Uterus (tissue), 4 donors: ENCODE measurements at places on chromosomes 3 and 15.
A peak's percentile ranks its signal among the peaks of the same experiment; 100 is the strongest.

- peak; percentile 69 for DNase-seq
These were observed 2.2 kb upstream of the GRAMD2A start for GRCh38 chr15:72199721-72200212.

- DNase-seq, result no peak
These were observed 55.9 kb upstream of the LIMD1 start for GRCh38 chr3:45538641-45538986.

GRCh38 chr3:10344147-10344943 lies 23.4 kb upstream of the SEC13 start:
- DNase-seq, result peak; percentile 39

- no peak for DNase-seq
These were observed 114.3 kb downstream of the OXSM start for GRCh38 chr3:25904206-25904605.

DNA sequence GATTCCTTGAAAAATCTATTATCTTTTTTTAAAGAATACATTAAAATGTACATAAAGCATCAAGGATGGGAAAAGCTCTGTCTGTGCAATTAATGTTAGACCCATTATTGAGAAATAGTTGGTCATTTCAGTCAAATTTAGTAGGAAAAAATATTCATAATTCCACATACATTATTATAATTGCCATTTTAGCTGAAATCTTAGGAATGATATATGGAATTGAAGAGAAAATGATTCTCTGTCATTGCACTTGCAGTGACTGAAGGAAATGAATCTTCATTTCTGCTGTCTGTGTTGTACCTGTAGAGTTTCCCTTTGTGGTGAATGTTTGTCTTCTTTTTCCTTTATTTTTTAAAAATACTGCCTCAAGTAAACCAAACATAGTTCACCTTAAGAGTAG lies 473.9 kb downstream of the C3orf38 start:
- DNase-seq, result no peak

DNA sequence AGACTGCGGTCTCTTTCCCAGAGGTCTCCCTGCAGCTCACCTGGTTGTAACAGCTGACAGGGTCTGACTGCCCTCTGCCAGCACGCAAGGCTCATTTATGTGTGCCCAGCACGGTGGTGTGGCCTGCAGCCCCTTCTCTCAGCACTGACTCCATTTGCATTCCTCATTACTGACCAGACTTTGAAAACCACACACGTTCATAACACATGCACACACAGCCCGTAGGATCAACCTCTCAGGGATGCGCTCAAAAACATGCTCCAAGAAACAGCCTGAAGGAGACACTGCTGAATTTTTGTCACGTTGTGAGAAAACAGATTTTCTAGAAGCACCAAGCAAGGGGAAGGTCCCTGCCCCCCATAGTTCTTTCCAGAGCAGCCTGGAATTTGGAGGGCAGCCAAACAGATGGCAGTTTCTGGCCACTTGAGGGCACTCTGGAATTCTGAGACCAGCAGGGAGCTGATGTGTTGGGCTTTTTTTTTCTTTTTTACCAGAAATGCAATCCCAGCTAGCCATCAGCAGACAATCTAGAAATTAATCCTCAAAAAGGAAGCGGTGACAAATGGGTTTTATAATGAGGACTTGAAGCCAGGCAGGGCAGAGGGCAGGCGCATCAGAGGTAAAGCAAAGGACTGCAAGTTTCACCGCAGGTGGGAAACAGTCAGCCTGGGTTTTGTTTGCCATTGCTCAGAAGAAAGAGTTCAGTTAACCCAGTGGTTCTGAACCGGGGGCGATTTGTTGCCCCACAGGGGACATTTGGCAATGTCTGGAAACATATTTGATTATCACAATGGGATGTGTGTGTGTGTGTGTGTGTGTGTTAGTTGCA lies 170.5 kb upstream of the PROK2 start:
- DNase-seq, result peak; percentile 79

DNA sequence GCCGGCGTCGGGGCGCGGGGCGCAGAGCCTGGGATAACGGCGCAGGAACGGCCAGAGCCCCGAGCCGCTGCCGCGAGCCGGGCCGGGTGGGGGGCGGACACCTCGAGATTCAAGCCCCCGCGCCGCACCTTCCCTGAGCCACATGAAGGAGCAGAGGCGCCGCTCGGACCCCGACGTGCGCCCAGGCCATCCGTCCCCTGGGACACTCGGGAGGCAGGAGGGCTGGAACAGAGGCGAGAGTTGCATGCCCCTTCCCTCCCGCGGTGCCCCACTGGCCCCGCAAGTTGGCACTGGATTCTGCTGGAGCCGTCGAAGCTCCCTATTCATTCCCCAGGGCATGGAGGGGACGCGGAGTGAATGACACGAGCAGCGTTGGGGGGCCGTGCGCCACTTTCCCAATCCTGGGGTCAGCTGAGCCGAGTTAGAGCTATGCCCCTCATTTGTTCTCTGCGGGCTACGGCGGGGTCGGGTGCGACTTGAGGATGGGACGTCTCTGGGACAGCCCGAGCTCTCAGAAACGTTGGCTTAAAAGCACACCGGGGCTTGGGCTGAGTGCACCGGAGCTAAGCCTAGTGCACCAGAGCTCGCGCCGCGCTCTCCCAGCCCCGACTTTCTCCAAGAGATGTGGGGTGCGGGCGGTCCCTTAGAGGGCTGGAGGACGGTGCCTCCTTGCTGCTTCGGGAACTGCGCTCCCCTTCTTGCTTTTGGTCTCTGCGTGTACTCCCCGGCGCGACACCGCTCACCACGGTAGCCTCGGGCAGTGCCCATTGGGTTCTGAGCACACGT lies 588 bp downstream of the SLC6A1 start:
- peak; percentile 16 for DNase-seq

- no peak for DNase-seq
These were observed 296.7 kb downstream of the RPLP1 start for GRCh38 chr15:69749274-69749673.

DNA sequence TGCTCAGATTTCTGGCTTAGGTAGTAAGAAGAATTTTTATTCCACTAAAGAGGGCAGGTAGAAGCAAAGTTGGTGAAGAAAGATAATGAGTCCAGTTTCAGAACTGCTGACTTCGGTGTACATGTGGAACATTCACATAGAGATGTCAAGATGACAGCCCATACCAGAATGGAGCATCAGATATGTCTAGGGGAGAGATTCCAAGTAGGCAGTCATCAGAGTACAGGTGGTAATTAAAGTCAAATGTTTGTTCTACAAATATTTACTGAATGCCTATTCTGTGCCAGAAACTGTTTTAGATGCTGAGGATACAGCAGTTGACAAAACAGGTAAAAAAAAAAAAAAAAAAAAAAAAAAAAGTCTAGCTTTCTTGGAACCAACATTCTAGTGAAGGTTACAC lies 81.9 kb downstream of the FGF12 start:
- DNase-seq, result no peak

- peak; percentile 60 for DNase-seq
These were observed at the start of gene ST6GAL1 for GRCh38 chr3:186930143-186930640. Gene ST6GAL1, plus strand, starts transcription at chr3:186930526. Its CDS starts 112,178 bp downstream, at chr3:187042704.

DNA sequence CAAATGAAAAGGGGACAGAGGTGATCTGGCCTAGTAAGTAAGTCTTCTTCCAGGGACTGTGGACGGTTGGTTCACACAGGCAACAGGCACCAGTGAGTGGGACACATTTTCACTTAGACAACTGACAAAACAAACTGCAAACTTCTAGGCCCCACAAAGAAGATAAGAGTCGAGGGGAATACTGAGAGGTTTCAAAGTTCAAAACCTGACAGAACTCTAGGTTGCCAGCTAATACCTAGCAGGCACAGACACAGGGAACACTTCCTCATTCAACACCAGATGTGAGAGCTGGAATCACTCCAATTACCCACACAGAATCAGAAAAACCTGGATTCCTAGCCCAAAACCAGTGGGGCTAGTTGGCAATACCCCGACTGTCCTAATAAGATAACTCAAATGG lies 621.7 kb downstream of the ZPLD1 start:
- DNase-seq, result no peak

DNA sequence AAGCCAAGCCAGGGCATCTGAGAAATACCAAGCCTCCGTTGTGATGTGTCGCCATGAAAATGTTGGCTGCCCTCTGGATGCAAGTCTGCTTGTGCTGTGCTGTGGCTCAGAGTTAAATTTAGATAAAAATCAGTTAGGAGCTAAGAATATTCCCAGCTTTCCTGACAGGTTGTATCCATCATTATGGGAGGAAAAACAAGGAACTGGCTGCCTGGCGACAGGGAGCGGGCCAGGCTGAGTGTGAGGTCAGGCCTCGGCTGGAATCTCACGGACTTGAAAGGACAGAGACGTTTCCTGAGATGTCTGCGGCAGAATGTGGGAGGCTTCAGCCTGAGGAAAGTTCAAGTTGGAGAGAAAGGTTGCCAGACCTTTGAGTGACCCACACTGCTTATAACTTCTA lies 213.8 kb downstream of the THSD4 start:
- DNase-seq, result peak; percentile 77

DNA sequence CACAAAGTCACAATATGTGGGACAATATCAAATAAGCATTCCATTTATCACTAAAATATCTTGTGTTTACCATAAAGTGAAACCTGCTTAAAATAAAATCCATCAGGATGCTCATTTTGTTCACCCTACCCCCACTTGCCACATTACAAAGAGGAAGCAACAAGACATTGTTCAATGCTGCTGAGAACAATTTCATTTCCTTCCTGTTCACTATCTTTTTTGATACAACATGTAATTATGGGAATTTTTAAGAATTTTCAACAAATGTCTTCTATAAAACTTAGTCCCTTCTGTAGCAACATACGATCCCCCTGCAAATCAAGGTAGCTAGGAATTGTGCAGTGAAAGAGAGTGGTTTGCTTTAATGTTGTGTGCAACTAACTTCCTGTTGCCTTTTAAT lies 34.9 kb upstream of the GPR160 start:
- DNase-seq, result no peak

DNA sequence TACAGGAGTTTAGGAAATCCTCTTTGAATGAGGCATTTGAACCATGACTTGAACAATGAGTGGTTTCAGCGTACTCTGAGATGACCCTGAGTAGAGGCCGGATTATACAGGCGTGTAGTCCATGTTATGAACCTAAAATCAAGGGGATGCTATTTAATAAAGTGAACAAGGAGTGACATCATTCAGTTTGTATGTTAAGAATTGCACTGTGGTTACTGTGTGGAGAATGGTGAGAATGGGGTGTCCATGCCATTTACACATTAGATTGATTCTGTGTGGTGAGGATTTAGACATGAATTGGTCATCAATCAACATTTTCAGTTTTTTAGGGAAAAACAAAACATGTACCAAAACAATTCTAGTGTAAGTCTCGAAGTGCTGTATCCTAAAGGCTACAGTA lies 65.8 kb downstream of the TPRG1 start:
- no peak for DNase-seq

DNA sequence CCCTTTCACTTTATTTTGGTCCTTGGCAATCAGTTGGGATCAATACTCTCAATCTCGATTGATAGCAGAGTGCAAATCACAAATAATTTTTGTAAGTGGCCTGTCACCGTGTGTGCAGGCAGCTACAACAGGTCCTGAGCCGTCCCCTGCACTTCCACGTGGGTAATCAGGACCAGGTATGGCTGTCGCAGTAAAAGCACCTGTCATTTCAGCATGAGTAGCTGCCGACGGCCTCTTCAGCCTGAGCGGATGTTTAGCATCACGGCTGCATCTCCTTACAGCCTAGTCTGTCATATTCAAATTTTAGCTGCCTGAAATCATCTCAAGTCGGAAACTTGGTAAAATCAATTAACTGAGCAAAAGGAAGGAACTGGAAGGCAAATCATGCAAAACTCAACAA lies 53.0 kb upstream of the FOXP1 start:
- DNase-seq, result no peak

GRCh38 chr3:55588146-55588765 lies 101.2 kb upstream of the WNT5A start:
- no peak for DNase-seq

DNA sequence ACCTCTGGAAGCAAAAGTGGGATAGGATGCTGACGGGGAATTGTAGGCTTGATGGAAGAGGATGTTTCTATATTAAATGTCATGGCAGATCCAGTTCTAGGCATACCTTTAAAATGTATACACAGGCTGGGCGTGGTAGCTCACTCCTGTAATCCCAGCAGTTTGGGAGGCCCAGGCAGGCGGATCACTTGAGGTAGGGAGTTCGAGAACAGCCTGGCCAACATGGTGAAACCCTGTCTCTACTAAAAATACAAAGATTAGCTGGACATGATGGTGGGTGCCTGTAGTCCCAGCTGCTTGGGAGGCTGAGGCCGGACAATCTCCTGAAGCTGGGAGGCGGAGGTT lies 8.6 kb downstream of the CHD2 start:
- DNase-seq, result no peak

GRCh38 chr15:101313041-101313761 lies 18.2 kb upstream of the SNRPA1 start:
- no peak for DNase-seq

DNA sequence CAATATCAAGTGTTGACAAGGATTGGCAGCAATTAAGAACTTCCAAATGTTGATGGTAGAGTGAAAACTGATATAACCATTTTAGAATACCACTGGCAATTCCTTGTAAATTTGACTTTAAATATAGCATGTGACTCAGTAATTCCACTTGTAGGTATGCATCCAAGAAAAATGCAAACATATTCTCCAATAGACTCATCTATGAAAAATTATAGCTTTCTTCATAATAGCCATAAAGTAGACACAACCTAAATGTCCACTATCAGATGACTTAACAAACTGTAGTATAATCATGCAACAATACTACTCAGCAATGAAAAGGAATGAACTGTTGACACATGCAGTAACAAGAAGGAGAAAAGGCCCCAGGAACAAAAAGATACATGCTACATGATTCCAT lies 988.1 kb downstream of the FHIT start:
- DNase-seq, result no peak

- no peak for DNase-seq
These were observed 24.8 kb upstream of the TRIM59 start for GRCh38 chr3:160474416-160474838.

GRCh38 chr3:14780927-14781507 lies 37.7 kb upstream of the FGD5 start:
- DNase-seq, result peak; percentile 40

- DNase-seq, result no peak
These were observed 822 bp downstream of the MRPL3 start for GRCh38 chr3:131501949-131502348.
